ENCODE measurements at places on chromosomes 7 and 10.

DNA sequence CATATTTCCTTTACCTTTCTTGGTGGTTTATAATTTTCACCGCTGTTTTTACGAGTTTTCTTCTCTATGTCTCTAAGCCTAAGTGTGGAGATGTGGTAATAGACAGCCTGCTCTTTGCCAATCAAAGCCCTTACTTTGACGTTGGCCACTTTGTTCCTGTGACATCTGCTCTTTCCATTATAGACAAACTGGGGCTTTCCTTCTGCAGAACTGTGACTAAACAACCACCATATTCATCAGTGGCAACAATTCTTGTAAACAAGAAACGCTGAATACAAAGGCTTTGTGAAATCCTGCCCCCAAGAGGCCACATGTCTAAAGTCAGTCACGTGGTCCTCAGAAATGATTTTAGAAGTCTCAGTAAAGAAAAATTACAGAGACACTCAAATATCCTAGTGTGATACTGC is 59.6 kb upstream of the CAPZA2 start:
- peak; percentile 58 for DNase-seq

DNA sequence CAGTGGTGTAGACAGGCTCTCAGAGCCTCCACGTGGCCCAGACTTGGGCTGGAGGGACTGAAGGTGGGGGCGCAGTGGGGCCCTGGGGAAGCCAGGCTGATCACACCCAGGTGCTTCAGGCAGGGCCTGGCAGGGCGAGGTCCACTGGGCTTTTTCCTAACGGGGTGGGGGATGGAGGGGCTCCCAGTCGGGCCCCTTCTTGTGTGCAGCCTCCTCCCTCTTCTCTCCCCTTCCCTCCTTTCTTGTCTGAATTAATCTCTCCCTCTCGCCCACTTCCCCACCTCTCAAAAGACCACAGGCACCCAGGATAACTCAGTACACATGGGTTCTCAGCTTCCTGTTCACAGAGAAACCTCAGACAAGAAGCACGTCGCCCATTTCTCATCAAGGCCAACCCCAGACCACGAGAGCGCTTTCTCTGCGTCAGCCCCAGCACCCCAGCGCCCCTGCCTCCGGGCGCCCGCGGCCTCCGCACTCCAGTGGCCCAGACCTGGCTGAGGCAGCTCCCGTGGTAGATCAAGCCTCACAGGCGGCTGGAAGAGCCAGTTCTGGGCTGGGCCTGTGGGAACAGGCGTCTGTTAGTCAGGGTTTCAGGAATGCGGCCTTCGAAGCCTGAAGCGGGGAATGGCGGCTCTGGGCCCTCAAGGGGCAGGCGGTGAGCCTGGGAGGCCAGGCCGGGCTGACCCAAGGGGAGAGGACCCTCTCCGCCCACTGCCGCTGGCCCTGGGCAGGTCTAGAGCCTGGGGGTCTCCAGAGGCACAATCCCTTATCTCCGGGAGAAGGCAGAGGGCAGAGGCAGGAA is 50.6 kb downstream of the PWWP2B start:
- DNase-seq = no peak

GRCh38 chr10:92173996-92174395 is 116.9 kb downstream of the CPEB3 start:
- DNase-seq = no peak

GRCh38 chr7:87475359-87476178 is at the start of gene ABCB4:
ABCB4 (minus strand) TSS chr7:87475680; CDS start chr7:87475465, 215 bp downstream.
- DNase-seq = peak; percentile 20

DNA sequence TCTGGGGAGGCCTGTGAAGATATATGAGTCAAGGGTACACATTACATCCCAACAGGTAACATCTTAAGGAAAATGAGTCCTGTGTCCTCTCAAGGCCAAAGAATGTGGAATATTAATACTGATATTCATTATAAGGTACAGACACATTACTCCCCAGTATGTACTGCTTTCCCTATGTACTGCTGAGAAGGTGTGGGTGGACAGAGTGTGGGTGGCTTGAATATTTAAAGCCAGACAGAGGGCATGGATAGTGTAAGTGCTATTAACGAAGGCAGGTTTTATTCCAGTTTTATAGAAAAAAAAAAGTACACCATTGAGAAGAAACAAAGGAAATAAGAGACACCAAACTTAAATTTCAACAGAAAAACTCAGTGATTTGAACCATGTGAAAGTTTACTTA is 1054.4 kb downstream of the XPNPEP1 start:
- DNase-seq = no peak

GRCh38 chr7:25098096-25099046 is 26.7 kb downstream of the CYCS start:
- peak; percentile 56 for DNase-seq

DNA sequence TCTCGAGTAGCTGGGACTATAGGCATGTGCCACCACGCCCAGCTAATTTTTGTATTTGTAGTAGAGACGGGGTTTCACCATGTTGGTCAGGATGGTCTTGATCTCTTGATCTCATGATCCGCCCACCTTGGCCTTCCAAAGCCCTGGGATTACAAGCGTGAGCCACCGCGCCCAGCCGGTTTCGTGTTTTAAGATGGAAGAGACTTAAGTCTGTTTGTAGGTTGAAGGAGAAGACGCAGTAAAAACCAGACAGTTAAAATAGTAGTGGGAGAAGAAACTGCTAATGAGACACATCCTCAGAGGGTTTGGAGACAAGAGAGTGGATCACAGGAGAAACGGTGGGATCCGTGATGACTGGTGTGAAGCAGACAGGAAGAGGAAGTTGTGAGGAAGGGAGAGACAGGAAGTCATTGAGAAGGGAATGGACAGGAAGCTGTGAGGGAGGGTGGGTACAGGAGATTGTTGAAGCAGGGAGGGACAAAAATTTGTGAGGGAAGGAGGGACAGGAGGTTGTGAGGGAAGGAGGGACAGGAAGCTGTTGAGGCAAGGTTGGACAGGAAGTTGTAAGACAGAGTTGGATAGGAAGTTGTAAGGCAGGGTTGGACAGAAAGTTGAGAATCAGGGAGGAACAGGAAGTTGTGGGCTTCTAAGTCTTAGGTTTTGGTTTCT is 115.5 kb downstream of the WDFY4 start:
- no peak for DNase-seq

DNA sequence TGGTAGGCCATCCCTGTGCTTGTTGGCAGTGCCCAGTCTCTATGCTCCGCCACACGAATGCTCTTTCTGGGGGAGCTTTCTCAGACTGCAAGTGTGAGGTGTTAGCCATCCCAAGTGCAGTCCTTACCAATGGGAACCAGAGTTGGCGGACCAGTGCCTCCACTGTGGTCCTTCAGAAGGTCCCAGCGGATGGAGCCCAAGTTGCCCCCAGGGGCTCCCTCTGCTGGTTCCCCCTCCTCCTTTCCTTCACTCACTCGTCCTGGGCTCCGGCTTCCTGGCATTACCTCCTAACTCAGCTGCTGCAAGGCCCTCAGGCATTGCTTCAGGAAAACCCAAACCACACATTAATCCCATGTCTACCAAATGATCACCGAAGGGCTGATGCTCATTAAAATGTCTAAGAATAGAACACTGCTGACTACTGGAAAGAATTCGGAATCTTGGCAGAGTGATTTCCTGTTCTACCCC is 139.8 kb downstream of the CUBN start:
- DNase-seq = no peak

- DNase-seq = no peak
These were observed 133.3 kb downstream of the SLC25A13 start for GRCh38 chr7:96188591-96188991.

- DNase-seq = peak; percentile 81
These were observed 462.0 kb downstream of the GRM8 start for GRCh38 chr7:126790763-126791162.

GRCh38 chr10:44933451-44934321 is 22.5 kb downstream of the TMEM72 start:
- no peak for DNase-seq

GRCh38 chr7:151244196-151244840 is 4.2 kb downstream of the SMARCD3 start:
- DNase-seq = peak; percentile 38

DNA sequence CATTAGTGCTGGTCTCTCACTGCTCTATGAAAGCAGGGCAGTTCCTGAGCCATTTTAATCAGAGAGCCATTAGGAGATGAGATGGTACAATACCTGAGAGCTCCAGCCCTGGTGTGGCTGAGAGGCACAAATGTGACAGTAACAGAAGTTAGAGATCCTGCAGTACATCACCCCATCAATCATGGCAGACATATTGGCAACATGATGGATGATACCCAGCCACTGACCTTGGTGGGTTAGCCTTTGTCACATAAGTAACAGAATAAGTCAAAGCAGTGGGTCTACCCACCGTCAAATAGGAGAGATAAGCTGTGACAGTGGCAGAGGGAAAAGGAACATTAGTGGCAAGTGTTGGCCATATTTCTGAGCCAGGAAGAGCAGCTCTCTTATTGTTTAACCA is 53.3 kb upstream of the NXPH1 start:
- no peak for DNase-seq

GRCh38 chr7:105178928-105179541 is 165.0 kb downstream of the KMT2E start:
- DNase-seq = no peak

DNA sequence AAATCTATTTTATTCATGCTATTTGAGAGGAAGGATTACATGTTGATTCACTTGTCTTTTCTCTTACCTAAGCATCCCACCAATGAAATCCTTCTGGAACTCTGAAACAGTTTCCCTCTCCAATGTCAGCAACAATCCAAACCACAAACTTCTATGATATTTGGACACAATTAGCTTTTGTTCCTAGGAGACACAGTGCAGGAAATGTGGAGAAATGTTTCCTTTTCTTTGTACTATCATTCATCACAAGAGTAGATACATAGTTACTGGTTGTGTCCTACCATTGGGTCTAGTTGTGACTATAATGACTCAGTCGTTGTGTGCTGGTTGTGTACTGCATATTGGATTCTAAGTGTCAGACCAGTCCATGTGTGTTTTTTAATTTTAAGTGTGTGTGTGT is 156.8 kb upstream of the MAGI2 start:
- no peak for DNase-seq

GRCh38 chr7:47847207-47847606 is 101.1 kb downstream of the PKD1L1 start:
- DNase-seq = no peak

- no peak for DNase-seq
These were observed 13.5 kb upstream of the STK17A start for GRCh38 chr7:43569424-43569823.

DNA sequence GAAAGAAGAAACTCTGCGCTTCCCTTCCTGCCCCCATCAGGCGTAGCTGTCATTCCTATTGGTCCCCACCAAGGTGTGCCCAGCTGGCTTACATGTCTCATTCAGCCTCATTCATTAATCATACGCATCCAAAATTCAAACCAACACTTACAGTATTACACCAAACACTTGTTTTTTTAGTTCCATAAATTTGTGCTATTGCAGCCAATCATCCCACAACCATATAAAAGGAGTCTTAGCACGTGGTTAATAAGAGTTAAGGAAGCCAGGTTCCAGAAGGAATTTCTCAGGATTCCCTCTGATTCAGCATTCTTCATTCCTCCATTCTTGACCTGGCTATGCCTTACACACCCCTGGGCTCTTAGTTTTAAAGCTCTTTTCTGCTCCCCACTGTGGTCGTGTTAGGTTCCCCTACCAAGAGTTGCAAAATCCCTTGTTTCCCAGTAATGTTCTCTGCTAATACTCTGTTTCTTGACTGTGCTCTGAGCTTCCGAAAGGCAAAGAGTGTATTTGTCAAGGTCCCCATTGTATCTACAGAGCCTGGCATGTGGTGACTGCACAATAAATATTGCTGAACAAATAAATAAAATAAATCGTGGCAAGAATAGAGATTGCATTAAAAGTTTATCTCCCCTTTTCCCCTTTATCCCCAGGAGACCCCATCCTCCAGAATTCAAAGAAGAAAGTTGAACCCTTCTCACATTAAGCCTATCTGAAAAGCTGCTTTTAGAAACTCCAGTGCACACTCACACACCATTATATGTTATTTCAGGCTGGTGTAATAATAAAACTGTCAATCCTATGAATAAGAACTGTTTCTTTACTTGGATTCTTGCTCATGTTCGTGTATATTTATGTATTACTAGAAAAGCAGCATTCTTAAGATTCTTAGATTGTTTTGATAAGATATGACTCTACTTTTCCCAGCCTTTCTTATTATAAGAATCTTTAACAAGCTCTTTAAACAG is 514.4 kb downstream of the INHBA start:
- no peak for DNase-seq

- no peak for DNase-seq
These were observed 11.6 kb upstream of the ZDHHC4 start for GRCh38 chr7:6565655-6566054.

- DNase-seq = no peak
These were observed 8.4 kb upstream of the PANK1 start for GRCh38 chr10:89653410-89653869.

DNA sequence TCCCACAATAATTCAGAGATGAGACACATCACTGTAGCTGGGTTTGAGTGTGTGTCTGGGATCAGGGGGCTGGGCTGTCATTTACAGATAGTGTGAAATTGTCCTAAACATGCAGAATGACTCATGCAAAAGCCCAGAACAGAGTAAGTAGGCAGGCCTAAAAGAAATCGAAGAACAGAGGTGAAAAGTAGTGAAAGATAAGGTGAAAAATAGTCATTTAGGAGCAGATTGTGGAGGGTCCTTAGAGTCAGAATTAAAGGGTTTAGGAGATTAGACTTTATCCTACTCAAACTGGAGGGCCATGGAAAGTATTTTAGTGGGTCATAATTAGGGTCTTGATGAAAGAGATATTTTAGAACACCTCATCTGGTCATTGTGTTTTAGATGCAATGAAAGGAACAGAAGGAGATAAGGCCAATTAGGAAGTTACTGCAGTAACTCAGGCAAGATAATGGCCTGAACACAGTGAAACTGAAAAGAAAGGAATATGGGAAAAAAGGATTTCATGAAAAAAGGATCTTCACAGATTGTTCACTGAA is 58.3 kb upstream of the NEBL start:
- DNase-seq = peak; percentile 72

- DNase-seq = no peak
These were observed 16.4 kb downstream of the TNRC18 start for GRCh38 chr7:5406957-5407945.

- no peak for DNase-seq
These were observed 492.4 kb upstream of the STEAP1 start for GRCh38 chr7:89661876-89662275.

DNA sequence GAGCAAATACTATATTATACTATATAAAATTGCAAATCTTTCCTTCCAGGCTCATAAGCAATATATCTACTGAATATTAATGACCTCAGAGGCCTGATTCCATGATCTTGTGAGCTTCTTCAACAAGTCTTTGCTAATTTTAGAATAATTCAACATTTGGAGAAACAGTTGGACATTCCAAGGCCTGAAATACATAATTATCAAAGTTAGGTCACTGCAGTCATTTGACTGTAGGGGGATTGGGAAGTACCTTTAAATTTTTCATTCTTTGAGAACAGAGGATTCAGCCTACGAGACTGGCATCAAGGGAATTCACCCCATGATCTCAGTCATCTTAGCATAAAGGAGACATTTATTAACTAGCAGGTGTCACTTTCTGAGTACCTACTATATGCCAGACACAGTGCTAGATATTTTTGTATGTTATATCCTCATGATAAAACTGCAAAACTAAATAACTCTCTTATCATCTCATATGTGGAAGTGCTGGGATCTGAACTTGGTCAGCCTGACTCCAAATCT is 85.4 kb downstream of the DOCK4 start:
- DNase-seq = no peak

Data from NCI-H524 (cell line).